Stimulated activated CD8-positive, alpha-beta memory T cell treated with anti-CD3 and anti-CD28 coated beads, Interleukin-7, amount 100 ng/mL, for 1 hour (primary cell): ENCODE measurements at places on chromosomes 3 and 15.

DNA sequence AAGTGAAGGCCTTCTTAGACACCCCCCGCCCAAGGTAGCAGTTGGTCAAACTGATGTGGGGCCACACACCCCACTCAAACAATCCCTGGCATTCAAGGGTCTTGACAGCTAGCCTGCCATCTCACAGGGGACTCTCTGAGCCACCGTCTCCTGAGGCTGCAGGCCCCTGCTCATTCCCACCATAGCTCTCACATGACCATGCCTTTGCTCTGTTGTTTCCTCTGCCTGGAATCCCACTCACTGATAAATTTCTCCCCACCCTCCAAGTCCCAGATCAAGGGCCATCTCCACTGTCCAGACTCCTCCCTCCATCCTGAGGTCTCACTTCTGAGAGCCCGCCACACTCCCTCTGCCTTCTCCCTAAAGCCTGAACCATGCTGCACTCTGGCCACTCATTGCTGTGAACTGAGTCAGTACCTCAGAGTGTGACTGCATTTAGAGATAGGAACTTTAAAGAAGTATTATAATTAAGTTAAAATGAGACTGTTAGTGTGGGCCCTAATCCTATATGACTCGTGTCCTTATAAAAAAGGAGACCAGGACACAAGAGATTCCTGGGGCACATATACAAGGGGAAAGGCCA is 10.0 kb downstream of the WNT7A start:
- DNase-seq = no peak

DNA sequence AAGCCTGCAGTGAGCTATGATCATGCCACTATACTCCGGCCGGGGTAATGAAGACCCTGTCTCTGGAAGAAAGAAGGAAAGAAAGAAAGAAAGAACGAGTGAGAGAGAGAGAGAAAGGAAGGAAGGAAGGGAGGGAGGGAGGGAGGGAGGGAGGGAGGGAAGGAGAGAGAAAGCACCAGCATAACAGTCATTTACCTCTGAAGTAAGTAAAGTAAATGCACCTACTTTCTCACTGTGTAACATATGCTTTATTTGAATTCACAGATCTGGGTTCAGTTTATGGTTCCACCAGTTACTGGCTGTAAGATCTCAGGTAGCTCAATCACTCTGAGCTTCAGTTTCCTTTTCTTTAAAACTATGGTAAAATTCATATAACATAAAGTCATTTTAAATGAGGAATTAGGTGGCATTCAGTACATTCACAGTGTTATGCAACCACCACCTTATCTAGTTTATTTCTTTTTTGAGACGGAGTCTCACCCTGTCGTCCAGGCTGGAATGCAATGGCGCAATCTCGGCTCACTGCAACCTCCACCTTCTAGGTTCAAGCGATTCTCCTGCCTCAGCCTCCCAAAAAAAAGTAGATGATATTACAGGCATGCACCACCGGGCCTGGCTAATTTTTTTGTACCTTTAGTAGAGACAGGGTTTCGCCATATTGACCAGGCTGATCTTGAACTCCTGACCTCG is 16.1 kb upstream of the RAD54L2 start:
- no peak for DNase-seq

- DNase-seq = no peak
Observed at GRCh38 chr3:143307613-143308183, 188.1 kb downstream of the CHST2 start.

DNA sequence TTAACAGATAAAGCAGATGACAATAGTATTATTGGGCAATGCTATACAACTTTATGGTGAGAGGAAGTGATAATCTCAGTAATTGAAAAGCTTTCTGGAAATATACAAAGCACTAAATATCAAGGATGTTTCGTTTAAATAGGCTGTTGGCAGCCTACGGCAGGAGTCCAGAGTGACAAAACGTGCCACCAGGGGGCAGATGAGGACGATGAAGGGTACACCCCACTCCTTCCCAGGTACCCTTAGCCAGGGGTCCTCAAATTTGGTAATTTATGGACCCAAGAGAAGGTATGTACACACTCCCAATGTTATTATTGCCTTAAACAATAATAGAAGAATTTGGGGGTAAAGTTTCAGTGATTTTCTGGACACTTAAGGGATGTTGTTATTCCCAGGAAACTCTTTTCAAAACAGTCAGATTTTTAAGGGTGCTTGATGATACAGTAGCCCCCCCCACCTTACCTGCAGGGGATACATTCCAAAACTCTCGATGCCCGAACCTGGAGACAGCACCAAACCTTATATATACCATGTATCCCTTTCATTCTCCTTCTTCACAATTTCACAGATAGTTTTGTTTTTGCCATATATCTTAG is 1.4 kb upstream of the MAGEL2 start:
- no peak for DNase-seq

DNA sequence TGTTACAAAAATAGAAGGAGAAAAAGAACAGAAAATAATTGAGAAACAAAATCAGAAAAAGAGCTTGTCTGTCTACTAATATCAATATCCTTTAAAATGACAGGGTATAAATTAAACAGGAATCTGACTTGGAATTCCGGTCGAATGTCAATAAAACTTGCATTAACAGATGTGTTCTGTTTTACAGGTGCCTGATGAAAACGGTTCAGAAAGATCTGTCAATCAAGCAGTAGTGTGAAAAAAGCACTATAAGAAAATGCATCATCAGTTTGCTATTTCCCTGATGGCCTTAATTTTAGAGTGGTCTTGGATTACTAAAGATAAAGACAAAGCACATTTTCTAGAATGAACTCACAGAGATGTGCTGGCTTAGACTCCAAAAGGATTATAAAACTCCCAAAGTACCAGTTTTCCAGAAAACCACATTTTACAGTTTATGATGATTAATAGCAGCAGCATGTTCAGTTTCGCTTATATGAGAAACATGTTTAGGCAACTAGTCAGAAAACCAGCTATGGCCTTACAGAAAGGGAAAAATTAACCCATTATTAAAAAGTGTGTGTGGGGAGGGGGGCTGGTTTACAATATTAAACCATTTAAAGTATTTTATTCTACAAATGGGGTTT is 8.2 kb upstream of the C3orf38 start:
- no peak for DNase-seq

- no peak for DNase-seq
Observed at GRCh38 chr3:106068795-106069194, 200.0 kb upstream of the CBLB start.

GRCh38 chr15:96073908-96074307 is 256.6 kb upstream of the NR2F2 start:
- DNase-seq = no peak

DNA sequence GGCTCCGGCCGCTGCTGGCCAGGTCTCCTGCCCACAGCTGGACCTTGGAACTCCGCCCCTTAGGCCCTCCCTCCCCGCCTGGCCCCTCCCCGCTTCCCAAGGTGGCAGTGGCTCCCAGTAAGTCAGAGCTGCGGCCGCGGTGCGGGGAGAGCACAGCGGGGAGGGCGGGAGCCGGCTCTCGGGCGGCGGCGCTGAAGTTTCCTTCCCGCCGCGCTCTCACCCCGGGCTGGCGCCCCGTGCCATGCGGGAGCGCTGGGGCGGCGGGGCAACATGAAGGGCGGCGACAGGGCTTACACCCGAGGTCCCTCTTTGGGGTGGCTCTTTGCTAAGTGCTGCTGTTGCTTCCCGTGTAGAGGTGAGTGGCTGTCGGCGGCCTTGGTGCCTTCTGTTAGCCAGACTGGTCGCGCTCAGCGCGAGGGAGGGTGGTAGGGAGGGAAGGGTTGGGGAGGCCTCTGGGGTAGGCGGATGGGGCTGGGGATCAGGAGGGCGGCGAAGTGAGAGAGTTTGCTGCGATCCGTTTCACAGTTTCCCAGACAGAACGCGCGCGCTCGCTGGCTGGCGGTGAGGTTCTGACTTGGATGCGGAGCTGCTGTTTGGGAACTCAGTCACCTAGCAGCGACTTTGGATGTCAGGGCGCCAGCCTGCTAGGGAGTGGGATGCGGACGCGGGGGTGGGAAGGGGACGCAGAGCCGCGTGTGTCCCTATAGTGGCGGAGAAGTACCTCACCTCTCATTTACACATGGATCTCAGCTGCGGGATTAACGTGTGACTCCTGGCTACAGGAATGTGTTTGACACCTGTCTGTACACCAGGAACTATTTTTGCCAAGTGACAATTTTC is 145.5 kb upstream of the UMPS start:
- DNase-seq = no peak

GRCh38 chr15:27769652-27770051 is 329.5 kb downstream of the OCA2 start:
- no peak for DNase-seq

DNA sequence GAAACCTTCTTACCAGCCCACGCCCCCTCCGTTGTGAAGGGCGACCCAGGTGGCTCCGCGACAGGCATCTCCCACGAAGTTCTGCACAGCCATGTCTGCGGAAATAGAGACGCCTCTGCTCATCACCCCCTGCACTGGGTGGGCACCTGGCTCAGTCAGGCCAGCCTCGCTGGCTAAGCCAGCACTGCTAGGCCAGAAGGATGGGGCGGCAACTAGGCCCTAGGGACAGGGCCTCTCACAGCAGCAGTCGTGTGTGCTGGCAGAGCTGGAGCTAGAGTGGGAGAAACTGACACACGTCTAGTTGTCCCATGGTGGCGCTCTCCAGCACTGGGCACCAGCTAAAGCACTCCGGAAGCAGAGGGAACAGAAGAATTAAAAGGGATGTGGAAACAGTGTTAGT is 12.5 kb upstream of the ZXDC start:
- DNase-seq = no peak

- DNase-seq = no peak
Observed at GRCh38 chr3:126078866-126079265, 5.1 kb downstream of the SLC41A3 start.

DNA sequence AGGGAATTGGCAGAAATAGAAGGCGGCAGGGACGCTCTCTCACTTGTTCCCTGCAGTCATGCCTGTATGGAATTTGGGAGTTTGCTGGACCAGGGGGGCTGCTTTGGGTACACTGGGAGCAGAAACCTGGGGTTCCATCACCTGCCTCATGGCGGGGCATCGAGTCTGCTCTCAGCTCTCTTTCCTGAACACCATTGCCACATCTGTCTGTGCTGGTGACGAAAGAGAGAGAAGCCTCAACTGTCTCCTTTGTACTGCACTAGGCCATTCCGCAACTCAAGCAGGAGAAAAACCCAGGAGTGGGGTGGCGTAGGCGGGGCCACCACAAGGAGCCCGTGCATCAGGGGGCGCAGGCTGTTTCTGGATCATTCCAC is 14.0 kb downstream of the TMEM158 start:
- DNase-seq = no peak

DNA sequence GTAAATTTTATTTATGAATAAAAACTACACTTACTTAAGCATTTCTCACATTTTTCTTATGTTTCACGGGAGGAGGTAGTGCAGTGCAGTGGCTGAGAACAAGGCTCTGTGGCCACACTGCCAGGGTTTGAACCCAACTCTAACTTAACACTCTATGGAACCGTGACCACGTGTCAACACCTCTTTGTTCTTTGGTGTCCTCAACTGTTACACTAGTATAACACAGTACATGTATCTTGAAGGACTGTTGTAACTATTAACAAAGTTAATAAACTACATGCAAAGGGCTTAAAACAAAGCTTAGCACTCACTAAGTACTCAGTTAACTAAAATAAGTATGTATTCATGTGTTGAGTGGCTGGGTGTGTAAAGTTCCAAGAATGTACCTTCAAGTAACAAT is 19.5 kb downstream of the CD47 start:
- DNase-seq = no peak

DNA sequence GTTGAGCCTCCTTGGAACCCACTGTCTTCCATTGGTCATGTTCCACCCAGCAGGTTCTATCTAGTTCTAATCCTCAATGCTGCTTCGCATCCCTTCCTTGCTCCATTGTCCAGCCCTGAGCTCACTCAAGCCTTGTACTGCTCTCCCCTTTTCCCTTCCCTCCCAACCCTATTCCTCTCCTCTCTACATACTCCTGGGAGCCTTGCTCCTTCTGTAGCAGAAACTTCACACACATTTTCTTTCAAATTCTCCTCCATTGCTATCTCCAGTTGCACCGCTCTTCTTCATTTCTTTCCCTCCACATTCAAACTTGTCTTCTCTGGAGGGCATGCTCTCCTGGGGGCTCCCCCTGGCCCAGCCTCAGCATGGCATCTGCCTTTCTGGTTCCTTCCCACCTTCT is 14.5 kb downstream of the NR1I2 start:
- DNase-seq = no peak

GRCh38 chr3:117304681-117305080 is 595.1 kb downstream of the TUSC7 start:
- no peak for DNase-seq

DNA sequence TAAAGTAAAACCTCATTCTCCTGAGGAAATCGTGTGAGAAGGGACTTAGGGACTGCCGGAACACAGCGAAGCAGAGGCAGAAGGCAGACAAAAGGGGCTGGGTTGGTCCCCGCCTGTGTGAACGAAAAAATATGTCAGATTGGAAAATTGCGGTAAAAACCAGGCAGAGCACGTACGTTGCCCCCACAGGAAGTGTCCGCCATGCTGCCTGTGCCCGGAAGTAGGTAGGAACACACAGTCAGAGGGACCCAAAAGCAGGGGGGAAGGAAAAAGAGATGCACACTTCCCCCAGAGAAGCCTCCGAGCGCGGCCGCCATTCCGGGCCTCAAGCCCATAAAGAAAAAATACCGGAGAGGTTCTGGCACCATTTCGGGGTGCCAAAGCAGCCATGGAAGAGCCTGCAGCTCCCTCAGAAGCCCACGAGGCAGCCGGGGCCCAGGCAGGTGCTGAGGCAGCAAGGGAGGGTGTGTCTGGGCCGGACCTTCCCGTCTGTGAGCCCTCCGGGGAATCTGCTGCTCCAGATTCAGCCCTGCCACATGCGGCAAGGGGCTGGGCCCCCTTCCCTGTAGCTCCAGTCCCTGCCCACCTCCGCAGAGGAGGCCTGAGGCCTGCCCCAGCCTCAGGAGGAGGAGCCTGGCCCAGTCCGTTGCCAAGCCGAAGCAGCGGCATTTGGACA is at the start of gene MKRN3:
Gene MKRN3, plus strand, starts transcription at position 280 of the 676 bp plus-strand sequence. Its CDS starts 109 bp downstream, at position 389.
- DNase-seq = no peak

GRCh38 chr3:181629029-181629428 is 82.7 kb upstream of the SOX2 start:
- DNase-seq = no peak

GRCh38 chr15:76904461-76905012 is 603 bp downstream of the SCAPER start:
- no peak for DNase-seq

GRCh38 chr15:76099388-76099787 is 39.6 kb downstream of the TMEM266 start:
- DNase-seq = no peak

GRCh38 chr3:187665010-187665409 is 5.2 kb downstream of the SST start:
- no peak for DNase-seq

DNA sequence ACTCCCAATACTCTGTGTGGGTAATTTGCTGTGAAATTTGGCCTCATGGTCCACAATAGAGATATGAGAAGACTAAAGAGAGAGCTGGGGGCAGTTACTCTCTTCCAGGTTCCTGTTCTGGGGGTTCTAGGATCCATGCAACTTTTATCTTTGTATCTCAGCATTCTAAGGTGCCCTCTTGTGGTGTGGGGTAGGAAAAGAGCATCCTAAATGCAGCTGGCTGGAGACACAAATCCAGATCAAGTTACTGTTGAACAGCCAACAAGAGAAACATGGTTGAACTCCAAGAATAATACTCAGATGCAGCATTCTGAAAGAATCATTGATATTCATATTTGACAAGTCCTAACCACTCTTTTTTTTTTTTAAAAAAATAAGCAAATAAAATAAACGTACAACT is 238.2 kb downstream of the GREM1 start:
- DNase-seq = no peak

- DNase-seq = no peak
Observed at GRCh38 chr15:63998489-63998888, 47.8 kb downstream of the DAPK2 start.

GRCh38 chr3:122969585-122970469 is 57.7 kb downstream of the SEMA5B start:
- no peak for DNase-seq

GRCh38 chr3:35305406-35305805 is 333.9 kb upstream of the ARPP21 start:
- DNase-seq = no peak
